ENCODE measurements at places on chromosomes 5 and 9. TPM values are rescaled to one million over a fixed set of nuclear protein-coding genes. Genes with fewer than 3 reads are reported as not detected.

Gene LHX3
- total RNA-seq: not detected

Gene WHRN
- 0.20 TPM for total RNA-seq

Gene KCNN2
- total RNA-seq: 0.25 TPM

Gene KIF12
- 0.53 TPM for total RNA-seq

Gene AK8
- total RNA-seq: not detected

Gene SHOC1
- not detected for total RNA-seq

Gene GLDC
- 19.4 TPM for total RNA-seq

Gene GGTA1
- 0.53 TPM for total RNA-seq

Gene C5orf58
- not detected for total RNA-seq

Gene KLHL9
- 33.4 TPM for total RNA-seq

Gene COL27A1
- 4.4 TPM for total RNA-seq

Gene KIAA1958
- 0.79 TPM for total RNA-seq

Gene INSL6
- total RNA-seq: not detected

Gene WNK2
- not detected for total RNA-seq

Gene PNPLA7
- total RNA-seq: 0.20 TPM

Gene ZNF169
- 3.7 TPM for total RNA-seq

Gene SPIN1
- total RNA-seq: 48.5 TPM

Gene DMRT3
- not detected for total RNA-seq

Gene MED7
- total RNA-seq: 8.4 TPM

Gene PPP3R2
- total RNA-seq: not detected

Gene TAS2R1
- not detected for total RNA-seq

Gene HTR1A
- total RNA-seq: not detected

Gene MROH2B
- total RNA-seq: 0.04 TPM

Gene KLHL3
- 14.9 TPM for total RNA-seq

Gene NR6A1
- total RNA-seq: 0.39 TPM

Gene OBP2B
- not detected for total RNA-seq

Gene PKD2L2
- not detected for total RNA-seq

Gene STARD4
- total RNA-seq: 113 TPM

Gene LHFPL2
- 40.0 TPM for total RNA-seq

Gene PROB1
- 2.5 TPM for total RNA-seq

Gene PTGES
- not detected for total RNA-seq

Gene CCNJL
- 3.2 TPM for total RNA-seq

Gene BTNL8
- total RNA-seq: not detected

Gene ANXA1
- total RNA-seq: 750 TPM

Gene PIP5KL1
- total RNA-seq: 0.21 TPM

Gene PURA
- total RNA-seq: 9.8 TPM

Gene C1QTNF3
- 0.59 TPM for total RNA-seq

Gene DNAJB5
- 9.1 TPM for total RNA-seq

Gene PTPDC1
- 8.3 TPM for total RNA-seq

Gene DDX4
- total RNA-seq: not detected

Gene RXFP3
- not detected for total RNA-seq

Gene SCGB3A2
- not detected for total RNA-seq

Gene ADRB2
- 3.5 TPM for total RNA-seq

Gene ADAMTSL2
- not detected for total RNA-seq
